ENCODE measurements at places on chromosomes 6 and 20.
A peak's percentile ranks its signal among the peaks of the same experiment; 100 is the strongest.

- no peak for DNase-seq
Measured at GRCh38 chr20:47146686-47147085, 209.8 kb downstream of the ZMYND8 start.

DNA sequence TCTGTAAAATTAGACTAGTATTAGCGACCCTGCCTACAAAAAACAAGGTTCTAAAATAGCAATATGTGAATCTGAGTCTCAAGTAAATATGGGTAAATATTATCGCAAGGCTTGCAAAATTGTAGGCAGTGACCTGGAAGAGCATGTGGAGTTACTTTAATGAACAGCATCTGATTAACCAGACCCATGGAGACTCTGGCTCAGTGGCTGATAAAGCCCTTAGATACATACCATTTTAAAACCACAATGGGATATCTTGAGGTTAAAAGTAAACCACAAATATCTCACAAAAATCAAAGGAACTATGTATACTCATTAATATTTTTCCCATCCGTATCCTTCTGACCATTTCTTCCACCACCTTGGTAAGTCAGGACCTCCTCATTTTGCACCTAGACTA, 187.0 kb downstream of the MTFR2 start:
- no peak for DNase-seq

DNA sequence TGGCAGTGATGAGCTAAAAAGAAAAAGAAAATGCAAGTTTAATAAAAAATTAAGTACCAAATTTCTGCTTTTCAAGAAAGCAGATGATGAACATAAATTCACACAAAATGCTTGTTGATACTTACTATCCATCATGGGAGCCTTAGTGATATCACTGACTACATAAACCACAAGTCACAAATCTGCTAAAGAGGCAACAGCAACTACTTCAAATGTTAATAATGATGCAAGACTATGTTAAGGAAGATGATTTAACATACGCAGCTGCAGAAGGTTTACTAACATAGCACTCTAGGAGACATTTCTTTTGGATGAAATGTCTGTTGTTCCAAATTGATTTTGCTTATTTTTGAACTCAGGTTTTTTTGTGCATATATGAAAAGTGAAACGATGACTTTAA, 18.6 kb downstream of the FYN start:
- no peak for DNase-seq

- no peak for DNase-seq
Measured at GRCh38 chr6:123171341-123172115, 175.5 kb downstream of the CLVS2 start.

DNA sequence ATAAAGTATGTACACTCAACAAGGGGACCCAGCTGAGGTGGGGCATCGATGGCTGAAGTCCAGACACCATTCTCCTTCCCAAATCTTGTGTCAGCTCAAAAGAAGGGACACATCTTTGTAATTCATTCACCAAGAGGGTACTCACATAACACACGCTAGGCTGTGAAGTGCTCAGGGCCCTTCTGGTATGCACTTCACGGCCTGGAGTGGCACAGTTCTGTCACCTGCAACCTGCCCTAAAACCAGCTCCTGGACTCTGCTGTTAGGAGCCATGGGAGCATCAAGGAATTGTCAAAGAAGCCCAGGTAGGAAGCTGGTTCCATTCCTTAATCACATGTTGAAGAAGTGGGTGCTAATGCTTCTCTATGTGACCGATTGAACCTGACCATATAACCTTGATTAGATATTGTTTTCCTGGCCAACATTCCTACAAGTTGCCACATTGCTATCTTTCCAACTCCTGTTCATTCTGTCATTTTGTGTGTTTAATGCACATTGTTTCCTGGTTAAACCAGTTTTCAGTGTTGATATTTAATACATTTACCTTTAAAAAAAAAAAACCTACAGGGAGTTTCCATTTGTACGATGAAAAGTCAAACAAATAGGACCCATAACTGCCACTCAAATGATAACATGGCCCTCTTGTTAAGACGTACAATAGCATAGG, 127.3 kb downstream of the TNFRSF21 start:
- DNase-seq: no peak

DNA sequence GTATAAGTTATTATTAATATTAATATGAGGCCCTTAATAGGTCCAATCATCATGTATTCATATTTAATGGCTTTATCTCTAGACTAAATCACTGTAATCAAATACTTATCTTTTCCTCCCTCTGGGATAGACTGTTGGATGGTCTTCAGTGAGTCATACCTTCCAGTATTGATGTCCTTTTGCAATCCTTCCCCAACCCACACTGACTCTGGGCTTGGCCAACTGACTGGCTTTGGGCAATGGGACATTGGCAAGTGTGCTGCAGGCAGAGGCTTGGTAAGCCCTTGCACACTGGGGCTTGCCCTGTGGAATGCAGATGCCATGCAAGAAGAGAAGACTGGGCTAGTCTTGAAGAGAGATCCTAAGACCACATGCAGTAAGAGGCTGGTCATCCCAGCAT, 136.6 kb downstream of the CCDC170 start:
- DNase-seq: no peak

- peak; percentile 12 for DNase-seq
Measured at GRCh38 chr6:5401845-5402738, 140.8 kb downstream of the FARS2 start.

DNA sequence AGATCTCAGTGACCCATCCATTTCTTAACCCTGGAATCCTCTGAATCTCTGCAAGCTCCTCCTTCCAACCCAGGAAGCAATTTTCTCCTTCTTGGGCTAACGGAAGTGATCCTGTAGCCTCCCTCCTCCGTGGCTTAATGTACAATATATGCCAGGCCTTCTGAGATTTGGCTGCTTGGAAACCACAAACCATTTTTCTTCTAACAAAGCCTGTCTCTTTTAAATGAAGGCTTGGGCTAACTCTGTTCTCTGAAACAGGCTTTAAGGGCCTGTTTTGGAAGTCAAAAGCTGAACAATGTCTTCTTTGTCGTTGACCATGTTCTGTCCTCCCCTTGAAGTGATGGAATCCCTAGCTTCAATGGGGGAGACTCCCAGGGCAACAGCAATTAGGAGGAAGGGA, 14.9 kb downstream of the FYN start:
- DNase-seq: no peak

GRCh38 chr6:20840675-20841074, 306.4 kb downstream of the CDKAL1 start:
- no peak for DNase-seq

GRCh38 chr6:52544602-52545405, 32.1 kb downstream of the TRAM2 start:
- DNase-seq: no peak

- no peak for DNase-seq
Measured at GRCh38 chr6:44932651-44933091, 395.5 kb upstream of the RUNX2 start.

DNA sequence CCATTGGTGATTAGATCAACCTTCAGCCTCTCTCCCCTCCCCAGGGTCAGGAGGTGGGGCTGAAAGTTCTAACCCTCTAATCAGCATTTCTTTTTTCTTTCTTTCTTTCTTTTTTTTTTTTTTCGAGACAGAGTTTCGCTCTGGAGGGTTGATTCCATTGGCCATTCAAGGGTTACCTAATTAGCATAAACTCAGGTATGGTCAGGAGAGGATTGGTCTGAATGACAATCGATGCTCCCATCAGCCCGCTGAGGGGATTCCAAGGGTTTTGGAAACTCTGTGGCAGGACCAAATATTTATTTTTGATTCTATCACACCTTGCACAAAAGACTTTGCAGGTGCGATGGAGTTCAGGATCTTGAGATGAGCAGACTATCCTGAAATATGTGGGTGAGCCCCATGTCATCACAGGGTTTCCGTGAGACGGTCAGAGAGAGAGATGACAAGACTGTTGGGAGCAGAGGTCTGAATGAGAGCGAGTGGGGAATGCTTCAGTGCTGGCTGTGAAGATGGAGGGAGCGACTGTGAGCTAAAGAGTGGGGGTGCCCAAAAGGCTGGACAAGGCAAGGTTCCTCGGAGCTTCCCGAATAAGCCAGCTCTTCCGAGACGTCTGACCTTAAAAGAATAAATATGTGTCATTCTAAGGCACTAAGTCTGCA, 107.1 kb downstream of the BMP7 start:
- no peak for DNase-seq

DNA sequence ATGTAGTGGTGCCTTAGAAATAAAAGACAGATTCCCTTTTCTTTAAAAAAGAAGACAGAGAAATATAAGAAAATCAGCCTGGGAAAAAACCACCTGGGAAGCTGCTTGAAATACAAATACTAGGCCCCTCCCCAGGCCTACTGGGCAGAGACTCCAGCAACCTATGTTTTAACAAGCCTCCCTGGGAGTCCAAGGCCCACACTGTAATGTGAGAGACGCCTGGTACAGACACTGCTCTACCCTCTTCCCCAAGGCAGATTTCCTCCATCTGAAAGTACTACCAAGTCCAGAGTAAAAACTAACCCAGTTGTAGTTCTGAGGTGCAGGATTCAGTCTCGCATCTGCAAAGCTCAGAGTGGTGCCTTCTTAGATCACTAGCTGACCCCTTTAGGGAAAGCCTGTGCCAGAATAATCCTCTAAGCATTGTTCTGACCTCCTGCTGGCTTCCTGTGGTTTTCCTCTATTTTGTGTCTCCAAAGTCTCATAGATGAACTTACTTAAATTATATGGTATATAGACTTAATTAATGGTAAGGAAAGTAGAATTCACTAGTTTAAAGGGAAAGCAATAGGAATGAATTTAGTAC, 270.2 kb upstream of the SLC35B3 start:
- no peak for DNase-seq

GRCh38 chr20:22525821-22526220, 58.6 kb downstream of the FOXA2 start:
- no peak for DNase-seq

DNA sequence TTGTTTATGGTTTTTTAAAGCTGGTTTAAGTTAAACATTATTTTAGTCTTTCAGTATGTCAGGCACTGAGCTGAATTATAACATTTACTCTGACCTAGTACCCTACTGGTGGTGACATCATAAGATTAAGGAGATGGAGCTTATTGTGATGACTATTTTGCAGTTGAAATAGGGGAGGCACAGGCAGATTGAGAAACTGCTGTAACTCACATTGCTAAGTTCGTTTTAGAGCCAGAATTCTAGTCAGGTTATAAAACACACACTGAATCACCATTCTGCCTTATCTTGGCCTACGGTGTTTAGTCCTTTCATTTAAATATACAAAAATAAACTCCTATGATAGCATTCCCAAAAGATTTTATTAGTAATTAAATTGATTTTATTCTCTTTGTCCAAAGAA, 584.1 kb downstream of the TFAP2A start:
- DNase-seq: no peak

All from SK-N-DZ (cell line).